Right hindlimb (tissue), 1 donor: ENCODE measurements at places on chromosomes 4 and X.
A peak's percentile ranks its signal among the peaks of the same experiment; 100 is the strongest.

DNA sequence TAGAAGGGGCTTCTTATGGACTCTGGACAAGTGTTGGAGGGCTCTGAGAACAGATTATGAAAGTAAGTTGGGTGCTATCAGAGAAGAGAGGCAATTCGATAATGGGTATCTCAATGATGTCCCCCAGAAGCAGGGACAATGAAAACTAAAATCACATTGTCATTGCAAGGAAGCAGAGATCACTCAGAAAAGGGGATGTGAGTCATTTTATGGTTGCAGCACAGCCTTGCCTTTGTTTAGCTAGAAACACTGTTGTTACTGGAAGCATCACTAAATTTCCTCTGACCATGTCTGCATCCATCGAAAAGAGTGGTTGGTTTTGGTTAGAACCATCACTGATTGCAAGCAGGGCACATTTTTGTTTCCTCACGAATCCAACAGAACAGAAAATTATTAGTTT, 246.8 kb upstream of the NWD2 start:
- DNase-seq: no peak

DNA sequence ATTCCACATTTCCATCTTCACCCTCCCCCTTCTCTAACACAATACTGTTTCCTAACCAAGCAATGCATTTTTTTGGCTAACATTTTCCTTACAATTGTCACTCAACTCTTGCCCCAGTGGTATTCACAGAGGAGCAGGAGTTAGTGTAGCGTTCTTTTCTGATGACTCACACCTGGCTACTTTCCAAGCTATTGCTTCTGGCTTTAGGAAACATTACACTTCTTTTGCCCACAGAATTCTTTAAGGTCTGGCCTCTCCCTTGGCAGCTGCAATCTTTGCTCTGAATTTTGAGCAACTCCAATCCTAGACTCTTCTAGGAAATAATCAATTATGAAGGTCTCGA, 27.5 kb upstream of the PDGFC start:
- DNase-seq: peak; percentile 74

- no peak for DNase-seq
These were observed 424.5 kb upstream of the PCDH7 start for GRCh38 chr4:30295652-30296051.

GRCh38 chr4:85952528-85952927, 407.3 kb downstream of the MAPK10 start:
- DNase-seq: no peak

DNA sequence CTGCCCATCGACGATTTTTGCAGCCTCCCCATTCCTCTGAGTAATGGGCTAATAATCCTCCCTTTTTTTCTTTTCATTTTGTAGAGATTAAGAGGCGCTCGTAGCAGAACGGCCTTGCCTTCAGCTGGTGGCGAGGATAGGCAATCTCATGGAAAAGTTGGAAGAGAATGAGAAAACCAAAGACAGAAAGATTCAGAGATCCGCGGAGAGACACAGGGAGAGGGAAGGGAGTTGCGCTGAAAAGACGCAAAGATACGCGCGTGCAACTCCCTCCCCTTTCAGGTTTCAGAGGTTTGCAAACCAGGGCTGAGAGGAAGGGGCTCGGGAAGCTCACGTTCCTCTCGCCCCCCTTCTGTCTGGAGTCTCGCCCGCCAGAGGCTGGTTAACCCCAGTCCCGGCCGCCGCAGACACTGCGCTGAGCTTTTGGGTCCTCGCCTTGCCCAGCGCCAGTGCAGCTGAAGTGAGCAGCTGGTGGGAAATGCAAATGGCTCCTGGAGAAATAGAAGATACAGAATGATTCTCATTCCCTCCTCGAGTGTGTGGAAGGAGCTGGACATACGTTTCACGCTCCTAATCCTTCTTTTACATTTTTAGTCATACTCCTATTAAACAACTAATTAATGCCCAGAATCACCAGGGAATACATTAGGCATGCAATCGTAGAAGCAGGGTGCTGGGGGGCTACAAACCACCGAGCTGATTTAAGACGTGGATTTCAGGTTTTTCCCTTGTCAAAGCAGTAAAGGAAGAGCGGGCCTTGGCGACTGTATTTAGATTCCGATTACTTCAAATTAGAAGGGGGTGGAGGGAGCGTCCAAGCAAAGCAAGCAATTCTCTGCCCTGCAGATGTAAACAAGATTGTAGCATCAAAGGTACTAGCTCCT, 16.6 kb upstream of the PITX2 start:
- no peak for DNase-seq

DNA sequence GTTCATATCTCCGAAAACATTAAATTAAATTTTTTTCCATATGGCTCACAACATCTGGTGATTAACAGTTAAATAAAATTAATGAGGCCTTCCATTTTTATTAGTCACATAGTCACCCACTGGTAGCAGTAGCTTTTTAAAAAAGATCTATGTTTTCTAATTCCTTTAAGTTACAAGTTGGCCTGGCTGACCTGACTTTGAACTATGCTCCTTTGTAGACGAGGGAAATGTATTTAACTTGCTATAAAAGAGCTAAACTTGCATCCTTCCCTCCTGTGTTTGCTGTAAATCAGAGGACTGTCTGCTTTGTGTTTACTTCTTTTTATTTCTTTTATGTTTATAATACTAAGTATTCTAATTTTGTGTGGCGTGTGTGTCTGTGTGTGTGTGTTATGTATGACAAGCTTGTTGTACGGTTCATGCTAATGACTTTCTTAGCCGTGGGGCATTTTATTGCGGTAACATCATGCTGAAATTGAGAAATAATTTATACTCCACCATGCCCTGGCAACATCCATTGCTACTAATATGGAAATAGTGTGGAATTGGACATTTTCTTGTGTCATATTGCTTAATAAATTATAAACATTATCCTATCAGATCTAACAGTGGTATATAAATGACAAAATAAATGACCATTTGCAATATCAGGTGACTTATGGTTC, 241.7 kb downstream of the SNCA start:
- DNase-seq: no peak

GRCh38 chrX:118208481-118208880, 91.9 kb upstream of the KLHL13 start:
- DNase-seq: no peak

- no peak for DNase-seq
These were observed 1.3 kb upstream of the OCIAD2 start for GRCh38 chr4:48907706-48908477.

DNA sequence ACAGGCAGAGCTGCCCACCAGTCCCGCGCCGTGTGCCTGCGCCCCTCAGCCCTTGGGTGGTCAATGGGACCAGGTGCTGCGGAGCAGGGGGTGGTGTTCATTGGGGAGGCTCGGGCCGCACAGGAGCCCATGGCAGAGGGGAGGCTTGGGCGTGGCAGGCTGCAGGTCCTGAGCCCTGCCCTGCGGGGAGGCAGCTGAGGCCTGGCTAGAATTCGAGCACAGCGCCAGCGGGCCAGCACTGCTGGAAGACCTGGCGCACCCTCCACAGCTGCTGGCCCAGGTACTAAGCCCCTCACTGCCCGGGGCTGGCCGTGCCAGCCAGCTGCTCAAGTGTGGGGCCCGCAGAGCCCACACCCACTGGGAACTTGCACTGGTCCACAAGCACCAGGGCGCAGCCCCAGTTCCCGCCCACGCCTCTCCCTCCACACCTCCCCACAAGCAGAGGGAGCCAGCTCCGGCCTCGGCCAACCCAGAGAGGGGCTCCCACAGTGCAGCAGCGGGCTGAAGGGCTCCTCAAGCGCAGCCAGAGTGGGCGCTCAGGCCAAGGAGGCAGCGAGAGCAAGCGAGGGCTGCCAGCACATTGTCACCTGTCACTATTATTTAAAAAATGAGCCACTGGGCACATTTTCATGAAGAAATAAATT, 645.8 kb downstream of the CENPC start:
- no peak for DNase-seq

- DNase-seq: no peak
These were observed 642.1 kb upstream of the TENM3 start for GRCh38 chr4:181601103-181601502.

DNA sequence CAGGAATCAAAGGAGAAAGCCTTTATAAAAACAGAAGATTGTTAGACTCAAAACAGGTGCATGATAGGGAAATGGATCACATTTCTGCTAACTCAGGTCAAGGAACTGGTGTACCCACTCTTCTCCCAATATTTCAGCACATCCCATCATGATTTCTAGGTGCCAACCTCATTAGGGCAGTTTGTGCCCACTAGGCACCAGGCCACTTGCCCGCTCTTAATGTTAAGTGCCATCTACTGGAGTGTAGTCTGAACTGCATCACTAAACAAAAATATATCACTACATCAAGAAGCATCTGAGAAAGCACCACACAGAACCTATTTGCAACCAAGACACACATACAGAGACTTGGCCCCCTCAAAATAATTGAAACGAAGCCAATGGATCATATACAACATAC, 140.4 kb upstream of the GRID2 start:
- DNase-seq: no peak

GRCh38 chrX:70426286-70427278, 3.5 kb downstream of the GDPD2 start:
- DNase-seq: no peak

DNA sequence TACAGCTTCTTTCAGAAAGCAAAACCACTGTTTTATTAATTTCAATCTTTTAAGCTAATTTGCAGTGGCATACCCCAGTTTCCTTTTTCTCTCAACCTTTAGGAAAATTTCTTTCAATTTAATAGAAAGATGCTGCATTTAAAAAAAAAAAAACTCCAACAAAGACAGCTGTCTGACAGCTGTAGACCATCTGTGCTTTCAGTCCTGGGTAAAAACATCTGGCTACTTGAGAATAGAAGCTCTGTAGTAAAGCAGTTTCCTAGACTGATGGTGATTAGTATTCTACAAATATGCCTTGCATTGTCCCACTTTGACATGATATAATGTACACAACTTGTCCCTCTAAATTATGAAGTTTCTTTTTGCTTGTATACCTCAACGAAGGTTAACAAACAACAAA, 197.8 kb downstream of the EDA start:
- DNase-seq: no peak

GRCh38 chr4:70688795-70689231, 481 bp downstream of the UTP3 start:
- DNase-seq: no peak

DNA sequence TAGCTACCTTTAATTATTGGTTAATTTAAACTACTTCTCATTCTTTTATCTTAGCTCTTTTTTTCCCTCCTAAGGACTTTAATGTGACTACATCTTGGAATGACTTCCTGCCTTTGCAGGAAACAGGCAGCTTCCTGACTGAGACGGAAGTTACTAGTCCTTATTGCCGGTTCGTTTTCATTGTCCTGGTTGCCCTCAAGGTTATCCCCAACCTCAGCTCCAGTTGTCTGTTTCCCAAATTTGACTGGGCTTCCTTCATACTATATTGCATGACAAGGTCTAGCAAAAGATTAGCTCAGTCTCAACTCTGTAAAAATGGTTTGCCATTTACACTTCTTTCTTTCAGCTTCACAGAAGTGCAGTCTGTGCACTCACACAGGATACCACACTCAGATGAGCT, 109.9 kb upstream of the DDX53 start:
- DNase-seq: no peak

GRCh38 chr4:15470128-15470475, 420 bp downstream of the CC2D2A start:
- DNase-seq: no peak
